ENCODE measurements at places on chromosomes 5 and 9. TPM values are rescaled to one million over a fixed set of nuclear protein-coding genes. Genes with fewer than 3 reads are reported as not detected.

DNA sequence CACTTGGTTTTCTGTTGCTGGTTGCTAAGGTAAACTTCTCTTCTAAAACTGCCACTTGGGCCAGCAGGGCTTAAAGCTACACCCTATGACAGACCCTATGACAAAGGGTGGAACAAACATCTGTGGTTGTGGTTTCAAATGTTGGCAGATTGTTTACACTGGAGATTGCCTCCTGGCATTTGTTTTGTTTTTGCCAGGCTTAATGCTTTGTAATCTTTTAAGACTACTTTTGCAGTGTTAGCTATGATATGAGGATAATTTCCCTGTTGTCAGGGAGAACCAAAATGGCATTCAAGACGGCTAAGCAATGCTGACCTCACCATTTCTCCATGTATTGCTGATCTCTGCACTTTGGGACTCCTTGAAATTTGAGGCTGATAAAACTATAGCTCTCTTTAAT, 50.3 kb downstream of the MAMDC2 start:
- DNase-seq = no peak

DNA sequence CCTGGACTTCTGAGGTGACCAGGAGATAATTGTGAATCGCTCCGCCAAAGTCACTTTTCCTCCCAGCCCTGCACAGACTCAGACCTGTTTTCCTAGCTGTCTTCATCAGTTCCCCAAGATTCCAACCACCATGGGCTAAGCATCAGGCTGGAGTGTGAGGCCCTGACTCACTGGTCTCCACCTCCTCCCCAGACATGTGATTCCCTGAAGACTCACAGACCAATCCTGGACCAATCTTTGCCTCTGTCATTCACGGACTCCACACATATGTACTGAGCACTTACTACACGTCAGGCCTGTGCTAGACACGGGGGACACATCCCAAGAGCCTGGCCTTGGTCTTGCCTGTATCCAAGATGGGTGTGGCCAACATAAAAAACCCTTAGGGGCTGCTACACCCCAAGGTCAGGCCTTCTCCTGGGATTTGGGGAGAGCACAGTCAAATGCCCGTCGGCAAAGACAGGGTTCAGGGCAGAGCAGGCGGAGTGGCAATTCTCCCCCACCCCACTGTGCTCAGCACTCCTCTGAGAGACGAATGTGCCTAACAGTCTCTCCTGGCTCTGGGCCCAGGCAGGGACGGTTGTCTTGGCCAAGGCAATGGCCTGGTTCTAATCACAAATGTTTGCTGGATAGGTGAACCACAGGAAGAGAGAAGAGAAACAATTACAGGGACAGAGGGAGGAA, 11.9 kb downstream of the EEIG1 start:
- DNase-seq = no peak

DNA sequence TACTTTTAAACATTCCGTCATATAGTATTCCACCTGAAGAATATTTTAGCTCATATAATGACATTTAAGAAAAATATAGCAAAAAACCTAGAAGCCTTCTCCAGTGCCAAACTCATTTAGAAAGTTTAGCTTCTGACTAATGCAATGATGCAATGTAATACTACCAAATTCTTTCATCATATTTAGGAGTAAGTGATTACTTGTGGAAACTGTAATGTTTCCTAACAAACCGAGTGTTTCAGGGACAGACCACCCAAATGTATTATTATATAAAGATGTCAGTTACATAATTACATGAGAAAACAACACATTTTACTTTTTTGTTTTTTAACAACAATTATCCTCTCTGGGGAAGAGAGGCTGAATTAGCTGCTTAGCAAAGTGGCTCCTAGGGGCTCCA, 316.2 kb downstream of the ARL15 start:
- DNase-seq = no peak

GRCh38 chr5:166165596-166165995, 2125.8 kb upstream of the WWC1 start:
- DNase-seq = no peak

- no peak for DNase-seq
These were observed 35.0 kb upstream of the BARHL1 start for GRCh38 chr9:132547436-132547835.

GRCh38 chr5:33088176-33088575, 352.6 kb upstream of the TARS1 start:
- no peak for DNase-seq

Gene NTRK2
- total RNA-seq = 33.2 TPM

Gene OTULINL
- 9.9 TPM for total RNA-seq

All from mucosa of gallbladder (tissue), 1 donor.